COR-L47 (cell line): ENCODE measurements at places on chromosomes 5 and 9.

GRCh38 chr9:85290019-85290418 is 451.7 kb downstream of the AGTPBP1 start:
- DNase-seq, result no peak

- DNase-seq, result no peak
Observed at GRCh38 chr9:81627481-81627880, 61.9 kb downstream of the TLE1 start.

- no peak for DNase-seq
Observed at GRCh38 chr5:149063896-149064478, 1.1 kb upstream of the SH3TC2 start.

GRCh38 chr9:136848393-136849037 is 694 bp upstream of the PHPT1 start:
- DNase-seq, result peak; percentile 72

DNA sequence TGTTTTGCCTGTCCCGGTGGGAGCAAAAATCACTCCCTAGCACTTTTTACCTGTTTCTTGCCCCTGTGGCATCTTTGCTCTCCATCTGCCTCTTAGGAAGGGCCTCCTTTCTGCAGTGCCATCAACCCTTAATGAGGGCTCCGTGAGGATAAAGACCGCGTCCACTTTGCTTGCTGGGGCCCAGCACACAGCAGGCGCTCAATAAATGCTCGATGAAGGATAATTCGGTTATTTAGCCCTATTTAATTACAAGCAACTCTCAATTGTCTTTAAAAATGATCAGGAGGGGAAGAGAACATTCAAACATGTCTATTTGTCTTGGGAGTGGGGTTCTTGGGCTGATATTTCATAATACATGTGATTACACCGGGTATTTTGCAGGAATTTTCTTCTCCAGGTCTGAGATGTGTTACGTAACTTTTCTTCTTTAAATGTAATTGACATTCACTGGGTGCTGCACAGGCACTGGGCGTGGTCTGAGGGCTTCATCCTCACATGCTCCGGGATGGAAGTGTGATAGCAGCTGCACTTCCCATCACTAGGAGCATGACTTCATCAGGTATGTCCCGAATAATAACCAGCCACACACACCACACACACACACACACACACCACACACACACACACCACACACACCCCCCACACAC is 19.8 kb upstream of the NTNG2 start:
- no peak for DNase-seq

GRCh38 chr9:10613419-10613818 is 617 bp upstream of the PTPRD start:
- no peak for DNase-seq
